GOT3 (cell line): ENCODE measurements at places on chromosomes 2 and 18.

GRCh38 chr2:172996387-172996961 lies 79.2 kb upstream of the MAP3K20 start:
- no peak for DNase-seq

GRCh38 chr2:4882421-4882820 lies 809.8 kb upstream of the SOX11 start:
- DNase-seq, result no peak

- DNase-seq, result no peak
Observed at GRCh38 chr2:135949451-135950234, 35.8 kb downstream of the DARS1 start.

GRCh38 chr2:121819846-121820245 lies 64.4 kb downstream of the TSN start:
- DNase-seq, result no peak

DNA sequence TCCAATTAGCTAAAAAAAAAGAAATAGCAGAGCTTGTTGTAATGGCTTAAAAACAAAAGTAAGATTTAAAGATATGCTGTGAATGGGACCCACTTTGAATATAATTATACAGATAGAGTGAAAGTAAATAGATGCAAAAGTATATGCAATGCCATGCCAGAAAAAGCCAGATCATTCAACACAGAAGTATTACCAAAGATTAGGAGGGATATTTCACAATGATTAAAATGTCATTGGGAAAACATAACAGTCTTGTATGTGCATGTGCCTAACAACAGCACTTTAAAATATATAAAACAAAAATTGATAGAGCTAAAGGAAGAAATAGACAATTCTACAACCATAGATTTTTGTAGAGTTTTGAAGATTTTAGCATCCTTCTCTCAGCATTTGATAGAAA lies 19.9 kb upstream of the SIGLEC15 start:
- DNase-seq, result no peak

DNA sequence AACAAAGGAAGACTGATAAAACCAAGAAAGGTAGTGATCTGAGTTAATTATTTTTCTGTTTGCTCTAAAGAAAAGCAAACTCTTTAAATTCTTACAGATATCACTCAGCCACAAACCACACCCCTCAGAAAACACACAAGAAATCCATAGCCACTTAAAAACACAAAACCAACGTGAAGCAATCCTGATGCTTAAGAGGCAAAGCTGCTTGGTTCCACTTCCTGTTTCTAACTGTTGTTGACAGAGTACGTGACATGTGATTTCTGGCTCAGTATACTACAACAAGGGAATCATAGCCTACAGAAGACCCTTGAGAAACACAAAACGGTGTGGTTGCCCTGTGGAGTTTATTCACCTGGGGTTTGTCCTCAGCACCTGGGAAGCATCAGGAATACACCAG lies 240.9 kb upstream of the APCDD1 start:
- DNase-seq, result no peak

- DNase-seq, result no peak
Observed at GRCh38 chr2:68169308-68169707, 11.6 kb downstream of the PNO1 start.

GRCh38 chr2:206611736-206612135 lies 30.6 kb upstream of the FAM237A start:
- DNase-seq, result no peak

- DNase-seq, result no peak
Observed at GRCh38 chr2:21431078-21431477, 307.3 kb downstream of the TDRD15 start.

GRCh38 chr2:19176977-19177376 lies 181.4 kb downstream of the OSR1 start:
- no peak for DNase-seq

- DNase-seq, result no peak
Observed at GRCh38 chr2:73685764-73686438, 43.7 kb upstream of the NAT8 start.

GRCh38 chr2:113724010-113724409 lies 32.4 kb downstream of the SLC35F5 start:
- no peak for DNase-seq

DNA sequence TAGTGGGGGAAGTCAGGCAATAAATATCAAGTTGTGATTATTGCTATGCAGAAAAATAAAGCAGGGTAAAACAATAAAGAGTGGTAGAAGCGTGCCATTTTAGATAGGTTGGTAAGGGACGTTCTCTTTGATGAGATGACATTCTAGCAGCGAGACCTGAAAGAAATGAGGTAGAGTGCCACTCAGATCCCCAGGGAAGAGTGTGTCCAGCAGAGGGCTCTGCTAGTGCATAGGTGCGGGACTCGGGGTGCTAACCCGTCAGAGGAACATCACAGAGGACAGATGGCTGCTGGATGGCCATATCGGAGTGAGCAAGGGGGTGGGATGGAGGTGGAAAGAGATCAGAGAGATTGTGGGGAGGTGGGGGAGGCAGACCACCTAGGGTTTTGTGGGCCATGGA lies 16.3 kb upstream of the GTF2A1L start:
- DNase-seq, result no peak
